SW 1271 (cell line): ENCODE measurements at places on chromosomes 7 and 10.

GRCh38 chr10:131656431-131656841, 244.4 kb upstream of the PPP2R2D start:
- no peak for DNase-seq

GRCh38 chr10:36455526-36456133, 669.8 kb upstream of the ANKRD30A start:
- DNase-seq: no peak

GRCh38 chr7:142185801-142186200, 72.1 kb downstream of the PRSS58 start:
- no peak for DNase-seq

DNA sequence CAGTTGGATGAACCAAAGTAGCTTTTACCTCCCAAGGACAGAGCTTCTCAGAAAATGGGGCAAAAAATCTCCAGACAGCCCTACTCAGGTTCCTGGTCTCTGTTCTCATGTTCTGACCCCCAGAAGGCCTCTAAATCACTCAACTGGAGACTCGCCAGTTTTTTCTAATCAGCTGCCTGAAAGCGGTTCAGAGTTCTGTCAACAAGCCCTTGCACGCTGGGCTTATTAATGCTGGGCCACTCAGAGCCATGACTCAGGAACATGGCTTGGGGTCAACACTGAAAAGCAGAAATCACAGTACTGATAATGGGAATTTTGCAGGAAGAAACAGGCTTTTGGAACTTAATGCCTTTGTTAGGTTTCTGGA, 15.3 kb downstream of the ECHDC3 start:
- no peak for DNase-seq

- no peak for DNase-seq
Measured at GRCh38 chr7:100571829-100572116, 1.9 kb downstream of the SAP25 start.

- no peak for DNase-seq
Measured at GRCh38 chr7:97959046-97959445, 30.9 kb downstream of the OCM2 start.

- peak; percentile 31 for DNase-seq
Measured at GRCh38 chr7:127588019-127588696, at the start of gene ARF5. ARF5 (plus strand) TSS chr7:127588411; CDS start chr7:127588499, 88 bp downstream.

- peak; percentile 94 for DNase-seq
Measured at GRCh38 chr7:121084748-121085336, 96.3 kb downstream of the CPED1 start.

DNA sequence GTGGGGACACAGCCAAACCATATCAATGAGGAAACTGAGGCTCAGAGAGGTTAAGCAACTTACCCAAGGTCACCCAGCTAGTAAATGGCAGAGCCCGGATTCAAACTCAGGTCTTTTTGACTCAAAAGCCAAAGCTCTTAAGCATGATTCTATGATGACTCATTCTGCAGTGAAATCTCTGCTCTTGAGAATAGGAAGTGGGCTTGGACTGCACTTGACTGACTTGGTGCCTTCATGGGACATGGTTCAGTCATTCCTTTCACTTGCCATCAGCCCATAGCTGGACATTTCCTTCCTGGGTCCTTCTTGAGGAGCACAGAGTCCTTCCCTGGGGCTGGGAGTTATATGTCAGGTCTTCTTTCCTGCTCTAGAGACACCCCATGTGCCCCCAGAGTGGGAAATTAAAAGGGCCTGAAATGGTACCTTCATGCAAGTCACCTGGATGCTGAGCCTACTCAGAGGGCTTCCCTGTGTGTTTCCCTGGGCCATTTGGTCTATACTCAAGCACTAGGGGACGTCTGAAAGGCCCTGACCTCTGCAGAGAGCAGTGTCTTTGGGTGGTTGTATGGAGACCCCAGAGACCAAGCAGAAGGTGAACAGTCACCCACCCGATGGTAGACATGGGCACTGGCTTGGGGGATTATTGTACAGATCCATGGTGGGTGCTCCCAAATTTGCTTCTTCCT, 62.4 kb upstream of the SDK1 start:
- no peak for DNase-seq
